ENCODE measurements at places on chromosomes 6 and 20. TPM values are rescaled to one million over a fixed set of nuclear protein-coding genes. Genes with fewer than 3 reads are reported as not detected.

GRCh38 chr20:63285636-63286615, 7.1 kb upstream of the COL20A1 start:
- no peaks in the 10 kb centered on the region for H3K27me3 ChIP-seq
- DNase-seq, result no peak
- no peak overlapping the region for H3K4me3 ChIP-seq
- peaks cover 15% of the 10 kb centered on the region for H3K36me3 ChIP-seq

The TRDN gene
- polyA plus RNA-seq, result 285 TPM

The WFDC5 gene
- not detected for polyA plus RNA-seq

The ALDH5A1 gene
- 10.4 TPM for polyA plus RNA-seq

The CTAGE9 gene
- not detected for polyA plus RNA-seq

DNA sequence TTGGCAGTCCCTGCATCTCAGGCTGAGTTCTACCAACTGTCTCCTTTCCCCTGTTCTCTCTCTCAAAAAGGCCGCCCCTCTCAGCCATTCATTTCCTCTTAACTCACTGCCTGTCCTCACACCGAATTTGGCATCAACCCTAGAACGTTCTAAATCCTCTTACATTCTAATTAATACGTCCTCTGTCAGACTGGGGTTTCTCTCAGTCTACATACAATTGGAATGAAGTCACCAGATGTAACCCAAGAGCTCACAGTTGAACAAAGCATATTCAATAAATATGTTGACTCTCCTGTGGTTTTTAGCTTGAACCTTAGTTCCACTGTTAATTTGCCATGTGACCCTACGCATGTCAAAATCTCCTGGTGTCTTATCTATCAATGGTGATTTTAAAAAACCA, 269.6 kb downstream of the CLIC5 start:
- H3K27me3 ChIP-seq, result no peaks in the 10 kb centered on the region
- no peaks in the 10 kb centered on the region for H3K36me3 ChIP-seq
- H3K4me3 ChIP-seq, result no peak overlapping the region
- H3K27ac ChIP-seq, result no peak overlapping the region
- no peaks in the 10 kb centered on the region for H3K4me1 ChIP-seq

Measured in cardiac muscle cell (in vitro differentiated cells and primary cell).